ENCODE measurements at places on chromosomes 2 and 18. TPM values are rescaled to one million over a fixed set of nuclear protein-coding genes. Genes with fewer than 3 reads are reported as not detected.

GRCh38 chr2:36478332-36478738, 119.6 kb downstream of the FEZ2 start:
- H3K27me3 ChIP-seq, result no peaks in the 10 kb centered on the region
- no peak overlapping the region for H3K27ac ChIP-seq
- H3K4me1 ChIP-seq, result no peaks in the 10 kb centered on the region
- peaks cover 3% of the 10 kb centered on the region for H3K36me3 ChIP-seq
- no peak overlapping the region for H3K4me3 ChIP-seq

GRCh38 chr2:208294482-208295024, 28.5 kb downstream of the PIKFYVE start:
- no peak for DNase-seq
- no peak overlapping the region for H3K4me3 ChIP-seq
- peaks cover 24% of the 10 kb centered on the region for H3K36me3 ChIP-seq
- peaks cover 24% of the 10 kb centered on the region for H3K4me1 ChIP-seq
- no peaks in the 10 kb centered on the region for H3K27me3 ChIP-seq

DNA sequence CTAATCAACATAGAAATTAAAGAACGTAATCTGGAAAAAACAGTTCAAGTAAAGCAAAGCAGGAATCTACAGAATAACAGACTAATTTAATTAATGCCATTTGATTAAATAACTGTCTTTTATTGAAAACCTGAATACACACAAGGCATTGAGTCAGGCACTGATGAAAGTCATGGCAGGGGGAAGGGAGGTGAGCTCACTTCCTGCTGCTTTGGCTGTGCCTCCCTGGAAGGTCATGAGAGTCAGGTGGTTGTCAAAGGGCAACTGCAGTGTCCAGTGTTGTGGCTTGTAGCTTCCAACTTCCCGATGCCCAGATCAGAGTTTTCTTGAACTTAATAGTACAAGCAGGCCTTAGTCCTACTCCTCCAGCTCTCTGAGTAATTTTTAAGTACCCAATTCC, 180.9 kb downstream of the PID1 start:
- no peaks in the 10 kb centered on the region for H3K4me1 ChIP-seq
- DNase-seq, result no peak
- H3K27me3 ChIP-seq, result no peaks in the 10 kb centered on the region

DNA sequence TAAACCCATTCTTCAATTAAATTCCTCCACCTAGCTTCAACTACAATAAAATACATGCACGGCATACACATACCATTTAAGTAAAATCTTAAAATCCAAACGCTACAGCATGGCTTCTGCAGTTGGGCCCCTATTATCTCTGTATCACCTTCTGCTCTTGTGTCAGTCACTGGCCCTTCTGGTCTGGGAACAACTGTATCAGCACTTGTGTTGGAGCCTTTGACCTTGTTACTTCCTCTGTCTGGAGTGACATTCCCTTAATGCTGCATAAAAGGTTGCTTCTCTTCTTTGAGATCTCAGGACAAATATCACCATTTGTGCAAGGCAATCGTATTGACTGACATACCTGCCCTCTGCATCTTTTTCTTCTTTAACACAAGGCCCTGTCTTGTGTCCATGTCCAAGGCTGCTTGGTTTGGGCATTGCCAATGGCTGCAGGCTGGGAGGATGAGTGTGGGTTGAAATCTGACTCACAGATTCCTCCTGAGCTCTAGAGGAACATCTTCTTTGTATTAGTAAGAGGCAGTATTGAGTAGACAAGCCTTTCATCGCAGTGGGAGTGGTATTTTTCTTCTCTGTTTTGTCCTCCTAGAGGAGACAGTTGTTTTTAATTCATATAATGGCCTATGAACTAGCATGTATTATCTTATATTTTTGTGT, 267.8 kb upstream of the TRIB2 start:
- H3K4me1 ChIP-seq, result peaks cover 17% of the 10 kb centered on the region
- DNase-seq, result no peak
- H3K27ac ChIP-seq, result no peak overlapping the region
- H3K36me3 ChIP-seq, result peaks cover 2% of the 10 kb centered on the region

- no peak overlapping the region for H3K4me3 ChIP-seq
- DNase-seq, result no peak
- peaks cover 22% of the 10 kb centered on the region for H3K36me3 ChIP-seq
Observed at GRCh38 chr18:79723036-79723435, 43.4 kb downstream of the CTDP1 start.

DNA sequence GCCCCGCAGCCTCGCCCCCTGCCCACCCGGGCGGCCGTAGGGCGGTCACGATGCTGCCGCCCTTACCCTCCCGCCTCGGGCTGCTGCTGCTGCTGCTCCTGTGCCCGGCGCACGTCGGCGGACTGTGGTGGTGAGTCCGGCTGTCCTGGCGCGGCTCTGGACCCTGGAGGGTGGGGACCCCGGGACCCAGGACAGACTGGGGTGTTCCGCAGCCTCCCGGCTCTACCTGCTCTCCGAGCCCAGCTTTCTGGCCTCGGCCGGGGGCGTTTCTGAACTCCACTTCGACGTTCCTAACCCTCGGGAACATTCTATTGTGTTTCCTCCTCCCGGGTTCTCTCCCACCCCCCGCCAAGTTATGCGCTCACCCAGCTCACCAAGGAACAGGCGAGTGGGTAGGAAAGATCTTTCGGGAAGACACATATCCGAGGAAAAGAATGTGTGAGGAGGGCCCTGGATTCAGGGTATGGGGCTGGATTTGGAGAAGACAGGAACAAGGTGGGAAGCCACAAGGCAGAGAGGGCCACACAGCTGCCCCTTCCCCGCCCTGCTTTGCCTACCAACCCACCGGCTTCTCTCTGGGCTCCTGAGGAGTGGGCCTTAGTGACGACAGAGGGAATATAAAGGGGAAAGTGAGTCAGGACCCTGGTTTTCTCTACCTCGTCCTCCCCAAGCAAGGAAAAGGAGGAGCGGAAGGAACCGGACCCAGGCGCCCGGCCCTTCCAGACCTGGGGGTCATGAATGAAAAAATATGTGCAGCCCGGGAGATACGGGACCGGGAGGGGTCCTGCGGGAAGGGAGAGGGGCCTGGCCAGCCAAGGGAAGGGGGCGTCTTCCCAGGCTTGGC, 605 bp downstream of the WNT6 start:
- H3K27ac ChIP-seq, result no peak overlapping the region
- peaks cover 17% of the 10 kb centered on the region for H3K4me1 ChIP-seq
- H3K27me3 ChIP-seq, result peaks cover 89% of the 10 kb centered on the region
- peaks cover 15% of the 10 kb centered on the region for H3K36me3 ChIP-seq
- peak overlapping the region; percentile 91 for H3K4me3 ChIP-seq

DNA sequence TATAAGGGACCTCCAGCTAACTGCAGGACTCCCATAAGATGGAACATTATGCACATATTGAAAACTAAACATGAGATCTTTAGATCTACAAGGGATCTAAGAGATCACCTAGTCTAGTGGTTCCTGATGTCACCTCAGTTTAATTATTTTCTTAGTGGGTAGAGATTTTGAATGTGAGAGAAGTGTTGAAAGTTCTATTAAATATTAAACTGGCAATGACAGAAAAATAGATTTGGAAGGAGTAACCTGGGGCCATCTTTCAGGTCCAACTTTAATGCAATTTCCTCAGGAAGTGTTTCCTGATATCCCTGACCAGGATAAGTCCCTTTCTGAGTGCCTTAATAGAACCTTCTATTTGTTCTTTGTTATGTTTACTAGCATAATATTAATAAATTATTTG, 29.1 kb upstream of the CPS1 start:
- no peaks in the 10 kb centered on the region for H3K4me1 ChIP-seq
- H3K27ac ChIP-seq, result no peak overlapping the region
- H3K27me3 ChIP-seq, result no peaks in the 10 kb centered on the region
- H3K4me3 ChIP-seq, result no peak overlapping the region
- no peaks in the 10 kb centered on the region for H3K36me3 ChIP-seq

DNA sequence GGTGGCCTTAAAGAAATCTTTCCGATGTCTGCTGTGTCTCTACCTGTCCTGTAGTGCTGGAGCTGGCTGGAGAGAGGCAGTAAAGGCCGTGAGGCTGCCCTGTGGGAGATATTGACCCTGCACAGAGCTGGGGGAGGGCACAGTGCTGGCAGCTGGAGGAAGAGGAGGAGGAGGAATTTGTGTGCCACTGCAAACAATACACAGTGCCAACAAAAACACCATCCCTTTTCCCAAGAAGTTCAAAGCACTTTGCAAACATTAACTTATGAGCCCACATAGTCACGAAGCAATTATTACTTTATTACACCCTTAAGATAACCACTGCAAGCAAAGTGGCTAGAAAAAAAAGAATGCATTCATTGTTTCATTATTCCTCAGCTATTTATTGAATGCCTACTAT, 45.0 kb upstream of the CYTIP start:
- peaks cover 14% of the 10 kb centered on the region for H3K27me3 ChIP-seq
- H3K4me3 ChIP-seq, result peak overlapping the region; percentile 3
- H3K36me3 ChIP-seq, result peaks cover 6% of the 10 kb centered on the region
- H3K27ac ChIP-seq, result peak overlapping the region; percentile 39

- no peaks in the 10 kb centered on the region for H3K36me3 ChIP-seq
- H3K27ac ChIP-seq, result no peak overlapping the region
- peaks cover 44% of the 10 kb centered on the region for H3K27me3 ChIP-seq
- no peak for DNase-seq
- no peak overlapping the region for H3K4me3 ChIP-seq
Observed at GRCh38 chr2:158889135-158889853, 79.1 kb upstream of the TANC1 start.

GRCh38 chr2:24209389-24210105, 34.7 kb downstream of the FAM228A start:
- no peak overlapping the region for H3K27ac ChIP-seq
- no peaks in the 10 kb centered on the region for H3K27me3 ChIP-seq
- H3K36me3 ChIP-seq, result peaks cover 39% of the 10 kb centered on the region
- H3K4me3 ChIP-seq, result no peak overlapping the region
- peaks cover 10% of the 10 kb centered on the region for H3K4me1 ChIP-seq

The THOC1 gene
- total RNA-seq, result 90.4 TPM

The CASP10 gene
- total RNA-seq, result 21.2 TPM

The FAM110C gene
- 0.26 TPM for total RNA-seq

The MPHOSPH10 gene
- total RNA-seq, result 42.3 TPM

The ATP8B1 gene
- not detected for total RNA-seq

The FBLN7 gene
- total RNA-seq, result 17.2 TPM
